SIG-M5 (cell line): ENCODE measurements at places on chromosomes 16 and 17.
A peak's percentile ranks its signal among the peaks of the same experiment; 100 is the strongest.

DNA sequence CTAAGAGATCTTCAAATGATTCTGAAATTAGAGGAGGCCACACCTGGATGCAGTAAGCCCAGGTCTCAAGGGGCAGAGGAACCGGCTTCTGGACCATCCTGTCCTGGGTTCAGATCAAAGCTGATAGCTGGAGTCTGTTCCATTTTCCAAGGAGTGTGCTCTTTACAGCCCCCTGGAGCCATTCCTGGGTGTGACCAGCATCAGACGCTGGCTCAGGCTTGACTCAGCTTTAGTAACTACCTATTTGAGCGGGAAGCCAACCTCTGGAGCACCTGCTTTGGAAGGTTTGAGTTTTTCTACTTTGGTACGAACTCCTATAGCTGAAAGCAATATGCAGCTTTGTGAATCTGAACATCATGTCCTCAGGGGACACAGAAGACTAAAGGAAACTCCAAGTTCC, 12.9 kb upstream of the BBS2 start:
- DNase-seq = no peak

- DNase-seq = no peak
Observed at GRCh38 chr16:48330189-48330840, 54.9 kb downstream of the SIAH1 start.

DNA sequence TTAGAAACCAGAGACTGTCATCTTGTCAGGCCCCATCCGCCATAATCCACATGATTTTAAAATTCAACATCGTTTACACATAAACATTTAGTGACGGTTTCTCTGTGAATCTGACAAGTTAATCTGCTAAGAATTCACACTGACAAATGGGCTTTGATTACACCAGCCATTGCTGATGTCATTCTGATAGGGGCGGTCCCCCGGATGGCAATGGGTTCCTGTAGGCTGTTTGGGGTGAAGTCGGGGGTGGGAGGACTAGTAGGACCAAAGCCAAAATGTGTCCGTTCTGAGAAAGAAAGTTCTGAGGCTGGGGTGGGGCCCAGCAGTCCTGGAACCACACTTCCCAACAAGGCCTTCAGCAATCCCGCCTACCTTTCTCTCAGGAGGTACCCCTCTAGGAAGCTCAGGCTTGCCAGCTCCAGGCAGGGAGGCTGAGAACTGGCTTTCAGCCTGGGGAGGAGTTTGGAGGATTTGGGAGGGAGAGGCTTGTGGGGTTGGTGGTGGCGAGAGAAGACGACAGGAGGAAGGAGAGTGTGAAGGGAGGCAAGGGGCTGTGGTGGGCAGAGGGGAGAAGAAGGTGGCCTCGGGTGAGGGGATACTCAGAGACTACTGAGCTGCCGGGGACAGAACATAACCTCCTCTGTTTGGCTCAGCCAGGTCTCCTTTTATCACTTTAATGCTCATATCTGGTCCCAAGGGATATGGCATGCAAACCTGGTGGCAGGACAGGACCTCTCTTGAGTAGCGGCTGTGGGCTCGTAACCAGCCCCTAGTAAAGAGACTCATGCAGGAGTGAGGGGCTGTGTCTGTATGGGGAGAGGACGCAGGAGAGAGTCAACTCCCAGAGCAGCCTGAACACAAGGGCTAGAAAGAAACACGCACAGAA, 8.6 kb downstream of the HIC1 start:
- DNase-seq = no peak

- no peak for DNase-seq
Observed at GRCh38 chr16:79107301-79107700, 493.2 kb downstream of the MAF start.

- no peak for DNase-seq
Observed at GRCh38 chr16:68910051-68910450, 66.7 kb downstream of the TANGO6 start.

GRCh38 chr17:74521701-74522201, 9.5 kb downstream of the CD300LB start:
- DNase-seq = peak; percentile 42

DNA sequence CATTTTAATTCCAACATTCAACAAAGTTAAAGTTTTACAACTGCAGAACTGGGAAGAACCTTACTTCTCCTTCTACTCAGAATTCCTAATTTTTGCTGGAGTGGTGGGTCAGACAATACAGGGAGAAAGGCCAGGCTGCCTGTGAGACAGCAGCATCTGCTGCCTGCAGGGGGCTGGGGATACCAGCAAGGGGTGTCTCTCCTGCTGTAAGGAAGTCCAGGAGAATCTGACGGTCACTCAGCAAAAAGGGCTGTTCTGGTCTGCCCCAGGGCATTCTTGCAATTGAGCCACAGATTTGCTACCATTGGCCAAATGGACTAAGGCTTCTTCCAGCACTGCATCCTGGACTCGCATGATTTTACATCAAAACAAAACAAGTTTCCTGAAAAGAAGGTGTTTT, 426.6 kb upstream of the CDH11 start:
- DNase-seq = no peak

DNA sequence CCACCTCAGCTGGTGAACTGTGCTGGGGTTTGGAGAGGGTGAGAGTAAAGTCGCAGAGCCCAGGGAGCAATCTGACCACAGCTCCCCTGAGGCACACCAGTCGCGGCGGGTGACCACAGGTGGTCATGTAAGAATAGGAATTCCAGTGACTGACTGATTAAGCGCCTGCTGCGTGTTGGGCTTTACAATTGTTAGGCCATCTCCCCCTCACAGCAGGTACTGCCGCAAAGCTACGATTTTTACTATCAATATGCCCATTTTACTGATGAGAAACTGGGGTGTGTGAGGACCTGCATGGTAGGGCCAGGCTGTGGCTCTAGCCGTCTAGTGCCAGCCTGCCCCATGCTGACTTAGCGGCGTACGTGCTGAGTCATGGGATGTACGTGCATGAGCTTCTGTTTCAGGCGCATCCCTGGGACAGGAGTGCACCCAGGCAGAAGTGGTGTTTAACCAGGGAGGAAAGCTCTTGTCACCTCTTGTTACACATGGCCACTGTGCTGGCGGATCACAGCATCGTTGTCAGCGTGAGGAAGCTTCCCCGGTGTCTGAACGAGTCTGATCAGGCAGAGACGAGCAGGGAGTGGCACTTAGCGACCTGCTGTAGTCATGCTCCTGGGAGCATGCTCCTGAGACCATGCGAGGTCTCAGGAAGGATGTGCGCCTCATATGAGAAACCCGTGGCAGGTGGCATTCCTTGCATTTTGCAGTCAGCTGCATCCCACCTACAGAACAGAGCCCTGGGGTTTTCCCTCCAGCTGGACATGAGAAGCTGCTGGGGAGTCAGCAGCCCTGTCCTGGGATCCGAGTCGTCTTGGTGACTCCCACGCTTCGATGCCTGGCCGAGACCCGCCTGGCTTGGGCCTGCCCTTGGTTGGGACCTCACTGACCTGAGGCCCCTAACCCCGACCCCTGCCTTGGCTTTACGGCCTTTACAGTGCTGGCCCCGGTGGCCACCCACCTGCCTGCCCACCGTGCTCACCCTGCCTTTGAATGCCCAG, 163.7 kb upstream of the CHMP6 start:
- no peak for DNase-seq

- DNase-seq = no peak
Observed at GRCh38 chr17:17060001-17060922, 18.0 kb downstream of the MPRIP start.

DNA sequence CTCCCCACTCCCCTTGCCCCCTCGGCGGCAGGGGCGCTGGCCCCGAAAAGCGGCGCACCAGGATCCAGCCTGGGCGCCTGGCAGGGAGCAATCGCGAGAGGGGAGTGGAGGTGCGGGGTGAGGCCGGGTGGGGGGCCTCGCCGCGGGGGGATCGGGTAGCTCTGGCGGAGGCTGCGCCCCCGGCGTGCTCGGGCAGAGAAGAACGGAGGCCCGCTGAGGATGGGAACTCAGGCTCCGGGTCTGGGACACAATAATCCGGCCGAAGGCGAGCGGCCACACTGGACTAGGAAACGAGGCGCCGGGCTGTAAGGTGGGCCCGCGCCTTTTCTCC, 721 bp upstream of the PCGF2 start:
- DNase-seq = no peak

GRCh38 chr16:80608946-80609345, 68.2 kb downstream of the DYNLRB2 start:
- no peak for DNase-seq

- DNase-seq = no peak
Observed at GRCh38 chr16:11583889-11584565, 2.7 kb downstream of the LITAF start.
